Activated T-cell treated with anti-CD3 and anti-CD28 coated beads, Interleukin-2, amount 50 U/mL, for 48 hours (primary cell): ENCODE measurements at places on chromosomes 2 and 18.
A peak's percentile ranks its signal among the peaks of the same experiment; 100 is the strongest.

DNA sequence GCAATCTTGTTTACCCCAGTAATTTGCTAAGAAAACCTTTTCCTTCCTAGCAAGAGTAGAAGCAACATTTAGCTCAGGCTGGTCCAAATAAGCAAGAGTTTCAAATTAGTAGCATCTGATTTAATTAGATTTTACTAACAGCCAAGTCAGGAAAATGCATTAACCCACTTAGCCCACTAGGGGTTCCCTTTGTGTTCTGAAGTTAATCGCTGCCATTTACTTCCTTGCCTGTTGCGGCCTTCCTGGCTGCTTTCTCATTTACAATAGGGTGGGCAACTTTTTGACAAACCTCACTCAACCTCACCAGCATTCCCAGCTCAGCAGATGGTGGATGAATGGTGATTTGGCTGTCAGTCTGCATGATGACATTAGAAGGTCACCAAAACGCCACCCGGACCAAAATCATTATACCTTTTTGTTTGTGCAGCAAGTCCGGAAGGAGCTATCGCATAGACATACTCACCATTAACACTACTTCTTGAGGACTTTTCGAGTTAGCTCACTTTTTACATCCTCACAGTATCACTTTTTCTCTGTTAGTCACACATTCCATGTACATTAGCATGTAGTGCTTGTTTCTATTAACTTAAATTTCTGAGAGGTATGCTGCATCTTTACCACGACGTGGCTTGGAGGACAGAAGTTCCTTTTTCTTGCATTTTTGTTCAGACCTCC is 101.5 kb upstream of the SETBP1 start:
- no peak for DNase-seq

DNA sequence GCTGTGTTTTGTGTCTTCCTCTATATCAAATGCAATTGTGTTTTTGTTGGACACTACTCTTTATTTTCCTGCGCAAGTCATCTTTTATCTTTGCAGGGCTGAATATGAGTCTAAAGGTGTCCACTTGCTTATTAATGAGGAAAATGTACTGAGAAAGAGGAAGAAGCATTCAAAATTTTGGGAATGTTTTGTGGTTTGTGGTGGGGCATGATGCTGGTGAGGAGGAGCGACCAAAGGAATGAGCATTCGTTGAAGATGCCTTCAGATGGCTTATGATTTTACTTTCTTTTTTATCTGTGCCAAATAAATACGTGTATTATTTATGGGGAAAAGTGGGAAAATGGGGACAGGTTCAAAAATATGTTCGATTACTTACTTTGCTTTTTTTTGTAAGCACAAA is 63.9 kb upstream of the SMIM21 start:
- DNase-seq, result no peak

DNA sequence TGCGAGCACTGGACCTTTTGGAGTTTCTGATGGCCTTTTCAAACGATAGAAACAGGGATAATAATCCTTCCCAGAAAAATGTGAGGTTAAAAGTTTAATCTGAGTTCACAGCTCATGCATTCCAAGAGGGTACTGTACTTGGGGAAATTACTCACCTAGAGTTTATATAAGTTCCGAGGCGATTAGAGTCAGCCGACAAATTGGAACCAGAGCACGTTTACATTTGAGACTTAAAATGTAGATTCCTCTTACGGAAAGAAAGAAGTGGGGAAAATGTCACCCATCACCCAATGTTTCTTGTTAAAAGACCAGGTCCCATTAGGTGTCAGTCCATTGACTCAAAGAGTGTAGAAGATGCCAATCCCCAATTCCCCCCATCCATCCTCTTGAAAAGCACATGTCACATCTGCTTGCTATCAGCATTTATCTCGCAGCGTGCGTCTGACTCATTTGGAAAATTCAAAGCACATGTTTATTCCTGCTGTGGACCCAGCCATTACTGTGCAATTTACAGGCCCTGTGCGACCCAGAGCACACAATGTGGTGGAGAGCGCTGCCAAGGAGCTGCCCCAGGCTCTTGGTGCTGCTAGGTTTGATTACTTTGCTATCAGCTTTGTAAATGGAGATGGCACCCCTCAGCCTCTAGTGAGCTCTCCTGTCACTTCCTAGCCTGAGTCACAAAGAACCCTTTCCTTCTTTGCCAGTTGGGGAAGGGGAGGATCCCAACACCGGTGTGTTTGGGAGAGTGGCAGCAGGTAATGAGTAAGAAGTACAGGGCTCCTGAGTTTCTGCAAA is 104.8 kb downstream of the COLEC12 start:
- no peak for DNase-seq

DNA sequence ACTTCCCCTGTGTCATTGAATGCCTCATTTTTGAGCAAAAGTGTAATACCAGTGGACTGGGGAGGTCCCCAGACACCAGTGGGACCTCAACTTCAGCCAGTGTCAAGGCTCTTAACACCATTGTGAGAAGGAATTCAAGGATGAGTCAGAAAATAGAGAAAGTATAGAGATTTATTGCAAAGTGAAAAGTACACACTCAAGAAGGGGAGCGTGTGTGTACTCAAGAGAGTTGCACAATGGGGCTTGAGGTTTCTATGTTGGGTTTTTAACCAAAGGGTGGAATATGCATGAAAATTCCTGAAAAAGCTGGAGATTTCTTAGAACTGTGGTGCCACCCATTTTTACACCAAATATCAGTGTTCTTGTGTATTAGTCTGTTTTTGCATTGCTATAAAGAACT is 81.9 kb downstream of the ADCYAP1 start:
- no peak for DNase-seq

DNA sequence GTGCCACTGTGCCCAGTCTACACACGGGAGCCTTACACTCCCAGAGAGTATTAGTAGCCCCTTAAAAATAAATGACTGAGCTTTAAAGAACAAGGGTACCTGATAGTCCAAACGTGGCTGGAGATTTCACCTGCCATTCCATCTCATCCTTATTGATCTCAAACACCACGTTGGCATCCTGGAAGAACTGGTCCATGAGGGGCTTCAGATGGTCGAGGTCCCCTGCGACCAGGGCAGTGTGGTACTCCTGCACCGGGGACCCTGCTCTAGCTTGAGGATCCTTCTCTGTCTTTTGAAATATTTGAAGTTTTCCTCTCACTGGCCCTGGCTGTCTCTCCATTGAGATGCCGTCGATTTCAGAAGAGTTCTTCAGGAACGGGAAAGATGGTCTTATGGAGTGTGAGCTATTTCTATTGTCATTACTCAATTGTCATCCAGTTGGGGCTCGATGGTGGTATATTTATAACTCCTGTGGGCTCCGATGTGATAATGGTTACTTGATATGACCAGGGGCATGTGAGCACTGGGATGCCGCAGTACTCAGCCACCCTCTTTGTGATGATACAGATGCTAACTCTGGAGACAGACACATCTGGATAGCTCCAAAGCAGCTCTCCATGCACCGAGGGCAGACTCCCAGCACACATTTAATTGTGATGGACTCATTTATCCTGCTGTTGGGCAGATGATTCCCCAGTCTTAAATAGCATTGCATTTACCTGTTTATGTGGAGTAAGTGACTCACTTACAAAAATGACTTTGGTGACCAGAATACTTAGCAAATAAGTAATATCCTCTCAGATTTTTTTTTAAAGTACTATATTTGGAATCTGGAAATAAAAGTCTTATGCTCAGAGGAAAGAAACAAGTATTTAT is 22.8 kb downstream of the ASB18 start:
- DNase-seq, result no peak

DNA sequence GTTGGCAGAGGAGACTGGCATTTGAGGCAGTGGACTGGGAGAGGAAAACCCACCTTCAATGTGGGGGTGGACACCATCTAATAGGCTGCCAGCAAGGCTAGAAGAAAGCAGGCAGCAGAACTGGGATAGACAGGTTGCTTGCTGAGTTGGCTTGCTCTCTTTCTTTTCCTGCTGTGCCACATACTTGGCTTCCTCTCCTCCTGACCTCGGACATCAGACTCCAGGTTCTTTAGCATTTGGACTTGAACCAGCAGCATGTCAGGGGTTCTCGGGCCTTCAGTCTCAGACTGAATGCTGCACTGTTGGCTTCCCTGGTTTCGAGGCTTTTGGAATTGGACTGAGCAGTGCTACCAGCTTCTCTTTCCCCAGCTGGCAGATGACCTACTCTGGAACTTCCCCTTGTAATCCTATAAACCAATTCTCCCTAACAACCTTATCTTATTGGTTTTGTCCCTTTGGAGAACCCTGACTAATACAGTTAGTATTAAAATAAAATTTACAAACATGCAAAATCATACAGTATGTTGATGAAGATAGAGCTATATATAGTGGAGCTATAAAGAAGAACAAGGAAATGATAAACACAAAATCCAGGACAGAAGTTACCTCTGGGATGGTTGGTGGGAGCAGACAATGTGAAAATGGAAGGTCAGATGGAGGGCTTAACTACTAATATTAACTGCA is 15.9 kb downstream of the DSEL start:
- DNase-seq, result no peak

DNA sequence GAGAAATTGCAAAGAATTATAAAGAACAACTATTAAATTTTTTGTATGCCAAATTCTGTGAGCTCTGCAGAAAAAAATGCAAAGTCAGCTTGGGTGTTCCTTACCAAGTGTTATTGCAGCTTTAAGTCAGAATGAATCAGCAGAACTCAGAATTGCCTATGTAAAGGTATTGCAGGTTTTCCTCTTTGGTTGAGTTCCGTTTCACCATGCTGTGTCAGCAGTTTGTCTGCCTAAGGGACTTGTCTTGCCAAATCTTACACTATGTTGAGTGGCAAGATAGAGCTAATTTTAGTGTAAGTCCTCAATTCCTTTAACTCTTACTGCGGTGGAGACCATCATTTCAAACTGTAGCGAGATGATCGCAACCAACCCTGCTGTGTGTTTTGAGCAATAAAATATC is 38.8 kb downstream of the ADAM23 start:
- no peak for DNase-seq

GRCh38 chr2:231604685-231605606 is 12.3 kb downstream of the TEX44 start:
- peak; percentile 91 for DNase-seq

DNA sequence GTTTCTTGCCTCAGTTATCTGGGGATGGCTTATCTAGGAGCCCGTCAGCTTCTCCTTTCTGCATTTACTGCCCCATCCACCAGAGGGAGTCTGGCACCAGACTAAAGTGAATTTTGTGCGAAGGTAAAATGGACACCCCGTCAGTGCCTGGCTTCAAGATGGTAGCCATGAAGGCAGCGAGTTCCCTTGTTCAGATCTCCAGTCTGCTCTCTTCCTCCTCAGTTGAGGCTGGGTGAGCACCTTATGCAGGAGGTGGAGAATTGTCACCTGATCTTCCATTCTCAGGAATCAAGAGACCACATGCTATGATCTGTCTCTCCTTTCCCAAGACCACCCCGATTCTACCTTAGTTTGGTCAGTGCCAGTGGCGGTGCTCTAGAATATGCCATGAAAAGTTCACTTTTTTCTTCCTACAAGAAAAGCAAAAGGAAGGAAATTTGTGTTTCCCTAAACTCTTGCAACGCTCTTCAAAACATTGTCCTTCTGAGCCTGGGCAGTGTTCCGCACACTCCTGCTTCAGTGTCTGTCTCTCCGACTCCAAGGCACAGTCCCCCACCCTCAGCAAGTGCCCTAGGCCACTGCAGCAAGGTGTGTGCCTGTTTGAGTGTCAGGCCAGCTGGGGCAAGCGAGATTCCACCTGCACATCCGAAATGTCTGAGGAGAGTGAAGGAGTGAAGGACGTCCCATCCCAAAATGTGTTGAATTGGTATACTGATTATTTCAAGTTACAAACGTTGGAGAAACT is 168.6 kb downstream of the SS18 start:
- DNase-seq, result peak; percentile 58

GRCh38 chr2:110886826-110887573 is 154.6 kb downstream of the ACOXL start:
- no peak for DNase-seq

GRCh38 chr2:33122726-33123125 is 176.0 kb downstream of the LTBP1 start:
- DNase-seq, result no peak

DNA sequence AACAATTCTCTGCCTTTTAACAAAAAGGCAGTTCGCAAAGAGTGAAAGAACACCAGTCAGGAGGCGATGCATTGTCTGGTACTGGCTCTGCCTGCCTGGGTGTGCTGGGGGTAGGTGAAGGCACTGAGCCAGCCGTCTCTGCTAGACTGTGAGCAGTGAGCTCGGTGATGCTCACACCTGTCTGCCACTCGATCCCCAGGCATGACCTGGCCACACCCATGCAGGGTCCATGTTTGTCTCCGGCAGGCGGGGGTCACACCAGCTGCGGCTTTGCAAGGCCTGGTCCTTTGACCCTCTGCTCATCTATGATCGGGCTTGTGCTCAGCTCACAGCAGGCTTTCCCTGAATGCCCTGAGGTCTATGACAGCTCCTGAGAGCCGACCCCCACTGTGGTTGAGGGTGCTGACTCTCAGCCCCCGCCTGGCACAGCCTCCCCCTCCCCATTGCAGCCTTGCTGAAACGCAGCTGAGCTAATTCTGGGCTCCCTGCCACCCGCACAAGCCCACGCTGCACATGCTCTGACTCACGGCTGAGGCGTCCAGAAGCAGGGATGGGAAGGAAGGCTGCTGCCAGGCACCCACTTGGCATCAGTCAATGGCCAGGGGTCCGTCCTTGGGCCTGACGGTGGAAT is 23.7 kb downstream of the CRACDL start:
- no peak for DNase-seq

- DNase-seq, result peak; percentile 77
These were observed 22.9 kb upstream of the DARS1 start for GRCh38 chr2:136008205-136008865.

DNA sequence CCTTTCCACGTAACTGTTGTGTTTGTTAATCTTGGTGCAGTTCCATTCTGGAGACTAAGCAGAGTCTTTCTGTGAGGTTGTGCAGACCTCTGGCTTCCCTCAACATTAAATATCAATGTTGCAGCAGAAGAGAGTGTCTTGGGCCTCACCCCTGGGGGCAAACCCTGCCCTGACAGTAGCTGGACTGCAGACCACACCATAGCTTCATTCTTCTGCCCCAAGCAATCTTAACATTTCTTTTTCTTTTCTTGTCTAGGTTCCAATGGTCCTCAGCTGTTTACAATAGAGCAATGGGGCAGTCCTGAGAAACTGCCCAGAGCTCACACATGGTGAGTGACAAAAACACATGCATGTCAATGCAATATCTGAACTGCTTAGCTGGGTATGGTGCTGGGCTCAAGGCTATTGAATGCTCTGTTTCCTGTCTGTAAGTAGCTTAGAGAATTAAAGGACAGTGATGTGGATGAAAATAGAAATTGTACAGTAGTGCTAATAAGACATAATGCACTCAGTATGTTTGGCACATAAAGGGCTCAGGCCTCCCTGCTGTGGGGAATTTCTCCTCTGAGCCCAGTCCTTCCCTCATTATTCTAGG is 237.6 kb downstream of the ALPK2 start:
- no peak for DNase-seq

GRCh38 chr18:55582325-55582724 is 5.7 kb downstream of the TCF4 start:
- no peak for DNase-seq

- no peak for DNase-seq
These were observed 100.2 kb upstream of the SNTG2 start for GRCh38 chr2:850429-850828.

- DNase-seq, result no peak
These were observed 72.8 kb downstream of the AQP4 start for GRCh38 chr18:26792661-26793060.
